ENCODE measurements at places on chromosomes 1 and 21. TPM values are rescaled to one million over a fixed set of nuclear protein-coding genes. Genes with fewer than 3 reads are reported as not detected.

- DNase-seq = no peak
Measured at GRCh38 chr21:44303490-44303981, 3.7 kb downstream of the PFKL start.

DNA sequence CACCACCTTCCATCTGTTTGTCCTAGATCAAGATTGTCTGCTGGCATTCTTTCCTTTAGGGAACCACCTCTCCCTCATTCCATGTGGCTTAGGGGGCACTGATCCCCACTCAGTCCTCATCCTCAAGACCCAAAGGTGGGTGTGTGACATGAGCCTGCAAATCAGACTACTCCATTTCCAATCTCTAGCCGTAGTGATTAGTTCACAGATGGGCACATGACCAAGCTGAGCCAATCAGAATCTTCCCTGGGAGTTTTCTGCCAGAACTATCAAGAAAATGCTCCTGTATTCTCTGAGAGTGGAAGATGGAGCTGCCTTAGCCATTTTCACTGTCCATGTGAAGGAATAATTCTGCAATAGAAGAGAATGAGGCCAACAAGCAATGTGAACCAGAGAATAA, 19.3 kb upstream of the PTPRF start:
- no peak for DNase-seq

GRCh38 chr1:246959944-246960693, 28.4 kb upstream of the AHCTF1 start:
- no peak for DNase-seq

DNA sequence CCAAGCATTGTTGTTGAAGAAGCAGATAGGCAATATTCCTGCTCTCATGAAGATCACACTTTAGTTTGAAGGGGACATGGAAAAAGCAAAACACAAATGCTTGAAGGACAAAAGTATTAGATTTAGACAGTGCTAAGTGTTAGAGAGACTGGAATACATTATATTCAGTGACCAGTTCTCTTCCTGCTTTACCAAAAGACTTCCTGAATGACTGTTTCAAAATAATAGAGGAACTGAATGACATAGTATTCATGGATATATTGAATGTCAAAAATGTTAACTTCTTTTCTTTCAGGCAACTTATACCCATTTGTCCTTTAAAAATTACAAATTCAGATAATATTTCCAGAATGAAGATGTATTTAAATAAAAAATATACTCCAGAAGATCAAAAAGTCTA, 178.0 kb upstream of the IVNS1ABP start:
- DNase-seq = no peak

- no peak for DNase-seq
Measured at GRCh38 chr1:182869241-182869666, 30.1 kb downstream of the DHX9 start.

- no peak for DNase-seq
Measured at GRCh38 chr1:224175617-224176016, 7.4 kb upstream of the DEGS1 start.

DNA sequence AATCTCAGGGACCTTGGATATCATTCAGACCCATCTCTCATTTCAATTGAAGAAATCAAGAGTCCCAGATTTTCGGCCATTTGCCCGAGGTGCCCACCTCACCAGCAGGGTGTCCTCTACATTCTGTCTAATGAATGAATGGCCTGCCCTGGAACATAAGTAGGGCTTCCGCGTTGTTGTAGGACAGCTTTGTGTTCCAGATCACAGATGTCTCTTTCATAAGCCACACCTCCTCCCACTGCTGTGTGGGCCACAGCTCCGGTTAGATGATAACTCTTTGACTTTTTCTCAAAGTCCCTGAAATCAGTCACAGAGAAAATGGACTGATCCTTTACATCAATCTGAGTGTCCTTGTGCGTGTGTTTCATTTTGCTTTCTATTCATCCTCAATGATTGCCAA, 144.4 kb downstream of the RGS7 start:
- DNase-seq = no peak

DNA sequence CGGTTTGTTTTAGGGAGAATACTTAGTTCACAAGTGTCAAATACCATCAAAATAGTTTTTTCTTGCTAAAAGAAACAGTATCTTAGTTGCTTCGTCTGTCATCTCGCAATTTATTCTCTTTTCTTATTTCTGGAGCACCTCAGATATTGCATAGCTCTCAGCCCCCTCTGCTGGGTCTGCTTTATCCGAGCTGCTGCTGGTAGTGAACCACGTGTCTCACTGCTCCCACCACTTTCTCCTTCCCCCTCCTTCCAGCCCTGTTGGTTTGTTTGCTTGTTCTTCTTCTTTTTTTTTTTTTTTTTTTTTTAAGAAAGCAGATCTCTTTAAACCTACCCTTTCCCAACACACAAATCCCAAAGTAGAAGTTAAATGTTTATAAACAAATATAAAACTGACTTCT, 170.8 kb downstream of the EDEM3 start:
- DNase-seq = no peak

GRCh38 chr1:111736548-111737215, 2.5 kb downstream of the INKA2 start:
- DNase-seq = no peak

- DNase-seq = no peak
Measured at GRCh38 chr21:19557046-19557445, 1153.5 kb upstream of the TMPRSS15 start.

- DNase-seq = no peak
Measured at GRCh38 chr1:33535334-33535733, 62.9 kb downstream of the ZSCAN20 start.

- DNase-seq = no peak
Measured at GRCh38 chr1:66553846-66554245, 19.9 kb downstream of the SGIP1 start.

- no peak for DNase-seq
Measured at GRCh38 chr1:59292562-59292961, 4.3 kb upstream of the FGGY start.

DNA sequence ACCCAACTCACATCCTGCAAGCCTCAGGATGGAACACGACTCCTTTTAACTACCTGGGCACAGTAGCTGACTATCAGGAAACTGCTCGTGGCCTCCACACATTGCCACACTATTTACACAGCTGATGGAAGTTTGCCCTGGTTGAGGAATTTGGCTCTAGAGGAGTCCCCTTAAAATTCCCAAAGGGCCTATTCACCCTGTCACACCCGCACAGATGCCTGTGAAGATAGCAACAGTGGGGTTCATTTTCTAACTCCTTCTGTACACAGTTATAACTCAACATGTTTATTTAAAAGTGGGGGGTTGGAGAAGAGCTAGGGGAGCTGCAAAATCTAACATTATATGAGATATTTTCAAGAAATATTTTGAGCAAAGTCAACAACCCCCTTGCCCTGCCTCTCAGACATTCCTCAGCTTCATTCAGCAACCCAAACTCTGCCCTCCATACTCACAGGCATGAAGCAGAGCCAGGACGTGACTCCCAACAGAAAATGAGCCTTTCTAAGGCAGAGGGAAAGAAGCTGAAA, 35.8 kb upstream of the CCN1 start:
- DNase-seq = no peak

- no peak for DNase-seq
Measured at GRCh38 chr21:16424331-16424751, 694.6 kb downstream of the USP25 start.

DNA sequence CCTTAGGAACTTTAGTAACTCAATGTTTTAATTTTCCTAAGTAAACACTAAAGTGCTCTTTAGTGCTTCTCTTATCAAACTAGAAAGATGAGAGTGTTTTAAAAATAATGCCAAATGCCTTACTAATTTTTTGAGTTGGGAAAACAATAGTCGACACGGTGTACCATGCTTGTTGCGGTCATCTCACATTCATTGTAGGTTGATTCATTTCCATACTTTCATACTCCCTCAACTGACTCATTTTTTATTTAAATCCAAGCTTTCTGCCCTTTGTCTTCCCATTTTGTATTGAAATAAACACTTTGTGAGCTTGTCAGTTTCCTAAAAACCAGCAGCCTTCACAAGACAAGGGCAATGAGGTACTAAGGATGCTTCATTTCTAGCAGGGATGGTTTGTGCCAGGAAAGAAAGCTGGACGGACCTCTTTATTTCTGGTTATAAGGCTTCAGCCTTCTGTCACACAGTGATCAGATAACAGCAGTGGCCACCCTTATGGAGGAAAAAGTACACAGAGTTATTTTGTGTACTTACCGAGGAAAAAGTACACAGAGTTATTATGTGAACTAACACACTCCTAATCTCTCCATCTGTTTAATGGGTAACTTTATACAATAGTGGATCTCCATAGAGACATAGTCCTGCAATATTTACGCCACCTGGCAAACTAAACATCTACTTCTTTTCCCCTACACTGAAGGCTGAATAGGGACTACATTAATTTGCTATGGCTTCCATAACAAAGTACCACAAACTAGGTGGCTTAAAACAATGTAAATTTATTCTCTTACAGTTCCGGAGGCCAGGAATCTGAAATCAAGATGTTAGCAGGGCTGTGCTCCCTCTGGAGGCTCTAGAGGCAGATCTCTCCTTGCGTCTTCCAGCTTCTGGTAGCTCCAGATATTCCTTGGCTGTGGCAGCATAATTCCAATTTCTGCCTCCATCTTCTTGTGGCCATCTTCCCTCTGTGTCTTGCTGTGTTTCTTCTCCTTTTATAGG, 13.0 kb upstream of the CCDC190 start:
- no peak for DNase-seq

DNA sequence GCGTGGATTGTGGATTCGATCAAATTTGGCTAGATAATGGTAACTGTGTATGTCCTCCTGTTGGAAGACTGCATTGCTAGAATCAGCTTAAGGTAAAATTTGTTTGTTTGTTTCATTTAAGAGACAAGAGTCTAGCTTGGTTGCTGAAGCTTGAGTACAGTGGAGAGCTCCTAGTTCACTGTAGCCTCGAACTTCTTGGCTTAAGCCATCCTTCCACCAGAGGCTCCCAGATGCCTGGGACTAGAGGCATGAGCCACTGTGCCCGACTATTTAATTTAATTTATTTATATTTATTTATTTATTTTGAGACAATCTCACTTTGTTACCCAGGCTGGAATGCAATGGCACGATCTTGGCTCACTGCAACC, 1.5 kb downstream of the PHACTR4 start:
- no peak for DNase-seq

The SYPL2 gene
- total RNA-seq = not detected

The KIF21B gene
- total RNA-seq = 143 TPM

The WDR64 gene
- 0.58 TPM for total RNA-seq

The TBX15 gene
- total RNA-seq = not detected

The LMOD1 gene
- not detected for total RNA-seq

Data from activated naive CD8-positive, alpha-beta T cell treated with anti-CD3 and anti-CD28 coated beads, Interleukin-2, amount 10 ng/mL, durations not matched to agents 7 days and 5 days (primary cell).